T-helper 9 cell (primary cell): ENCODE measurements at places on chromosomes 13 and 19.

GRCh38 chr19:51410950-51411748 is 6.3 kb downstream of the SIGLEC10 start:
- no peak for DNase-seq

- DNase-seq: no peak
Observed at GRCh38 chr13:45773236-45773635, 71.1 kb downstream of the CBY2 start.

DNA sequence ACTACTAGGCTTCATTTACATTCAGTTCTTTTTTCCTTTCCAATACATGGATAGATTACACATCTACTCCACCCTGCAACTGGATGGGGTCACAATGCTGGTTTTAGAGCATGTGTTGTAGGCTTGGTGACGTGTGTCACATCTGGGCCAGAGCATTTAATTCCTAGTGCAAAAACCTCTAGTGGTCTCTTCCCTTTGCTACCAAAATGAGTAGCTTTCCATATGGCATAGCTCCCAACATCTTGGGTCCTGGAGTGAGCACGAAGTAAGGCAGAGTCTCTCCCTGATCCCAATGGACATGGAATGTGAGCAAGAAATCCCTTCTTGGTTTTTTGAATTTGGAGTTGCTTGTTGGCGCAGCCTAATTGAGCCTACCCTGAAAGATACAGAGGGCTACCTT is 51.7 kb downstream of the TNFSF11 start:
- no peak for DNase-seq

- no peak for DNase-seq
Observed at GRCh38 chr19:1465191-1466016, 13.6 kb downstream of the C19orf25 start.
